Stimulated activated CD8-positive, alpha-beta memory T cell treated with anti-CD3 and anti-CD28 coated beads, Interleukin-4, amount 100 ng/mL, for 48 hours (primary cell): ENCODE measurements at places on chromosomes 5 and 9.

DNA sequence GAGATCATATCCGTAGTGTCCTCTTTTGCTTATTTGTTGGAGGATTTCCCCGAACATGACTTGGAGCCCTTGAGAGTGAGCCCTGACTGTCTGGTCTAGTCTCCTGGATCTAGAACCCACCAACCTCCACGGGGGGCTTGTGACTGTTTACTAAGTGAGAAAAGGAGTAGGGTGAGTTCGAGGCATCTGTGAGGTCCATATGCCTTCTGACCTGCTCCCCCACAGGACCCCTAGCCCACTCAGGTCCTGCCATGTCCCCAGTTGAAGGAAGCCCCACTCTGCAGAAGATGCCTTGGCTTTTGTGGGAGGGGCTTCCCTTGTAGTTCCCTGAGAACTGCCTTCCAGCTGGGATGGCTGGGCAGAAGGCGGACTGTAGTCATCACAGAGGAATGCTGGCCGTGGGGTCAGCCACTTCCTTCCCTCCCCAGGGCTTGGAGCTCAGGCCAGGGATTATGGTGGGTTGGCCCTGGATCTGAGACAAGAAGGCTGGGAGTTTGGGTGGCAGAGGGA is 7.0 kb upstream of the IRF1 start:
- peak; percentile 29 for DNase-seq

DNA sequence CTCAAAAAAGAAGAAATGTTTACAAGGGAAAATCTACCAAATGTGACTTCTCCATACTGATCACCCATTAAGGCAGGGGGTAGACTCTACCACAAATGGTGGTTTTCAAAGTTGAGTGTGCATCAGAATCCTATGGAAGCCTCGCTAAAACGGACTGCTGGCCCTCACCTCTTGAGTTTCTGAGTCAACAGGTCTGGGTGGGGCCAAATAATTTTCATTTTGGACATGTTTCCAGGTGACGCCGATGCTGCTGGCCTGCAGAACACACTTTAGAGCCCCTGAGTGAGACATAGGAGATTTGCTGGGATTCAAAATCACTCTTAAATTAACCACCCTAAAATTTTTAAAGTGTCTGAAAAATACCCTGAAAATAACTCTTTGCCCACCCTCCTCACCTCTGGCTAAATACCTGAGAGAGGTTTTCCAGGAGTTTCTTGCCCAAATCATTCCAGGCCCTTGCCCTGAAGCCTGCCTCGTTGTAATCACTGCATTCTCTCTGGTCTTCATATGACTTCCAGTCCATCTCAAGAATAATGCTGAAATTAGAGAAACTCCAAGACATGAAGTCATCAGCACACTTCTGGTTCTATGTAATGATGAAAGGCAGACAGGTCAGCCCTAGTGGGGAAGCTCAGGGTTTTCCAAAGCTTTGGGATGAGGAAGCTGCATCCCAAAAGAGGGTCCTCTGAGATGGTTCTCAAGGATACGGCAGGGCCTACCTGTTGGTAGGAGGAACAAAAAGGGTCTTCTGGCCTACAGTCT is 18.2 kb downstream of the C9orf152 start:
- no peak for DNase-seq

GRCh38 chr5:38023799-38024198 is 184.0 kb upstream of the GDNF start:
- no peak for DNase-seq

DNA sequence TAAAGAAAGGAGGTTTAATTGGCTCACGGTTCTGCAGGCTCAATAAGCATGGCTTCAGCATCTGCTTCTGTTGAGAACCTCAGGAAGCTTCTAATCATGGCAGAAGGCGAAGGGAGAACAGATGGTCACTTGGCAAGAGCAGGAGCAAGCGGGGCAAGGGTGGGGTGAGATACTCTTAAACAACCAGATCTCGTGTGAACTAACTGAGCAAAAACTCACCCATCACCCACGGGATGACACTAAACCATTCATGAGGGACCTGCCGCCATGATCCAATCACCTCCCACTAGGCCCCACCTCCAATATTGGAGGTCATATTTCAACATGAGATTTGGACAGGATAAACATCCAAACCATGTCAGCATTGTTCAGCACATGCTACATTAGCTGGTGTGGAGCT is 89.1 kb upstream of the HAND1 start:
- DNase-seq = no peak
